ENCODE measurements at places on chromosomes 1 and 21. TPM values are rescaled to one million over a fixed set of nuclear protein-coding genes. Genes with fewer than 3 reads are reported as not detected.

GRCh38 chr1:228361314-228362140 is 45.1 kb downstream of the TRIM11 start:
- no peak overlapping the region for H3K4me3 ChIP-seq
- no peak for DNase-seq
- H3K4me1 ChIP-seq, result no peaks in the 10 kb centered on the region
- no peaks in the 10 kb centered on the region for H3K36me3 ChIP-seq
- no peak overlapping the region for H3K27ac ChIP-seq

- no peaks in the 10 kb centered on the region for H3K36me3 ChIP-seq
- no peak for DNase-seq
- H3K27ac ChIP-seq, result no peak overlapping the region
- no peaks in the 10 kb centered on the region for H3K4me1 ChIP-seq
Observed at GRCh38 chr1:194339471-194339870, 1153.1 kb upstream of the B3GALT2 start.

GRCh38 chr21:46371204-46372013 is 47.5 kb downstream of the PCNT start:
- no peak overlapping the region for H3K27ac ChIP-seq
- no peak for DNase-seq
- H3K27me3 ChIP-seq, result no peaks in the 10 kb centered on the region
- no peak overlapping the region for H3K4me3 ChIP-seq

GRCh38 chr1:245201827-245202226 is 47.0 kb downstream of the KIF26B start:
- H3K27me3 ChIP-seq, result no peaks in the 10 kb centered on the region
- no peak overlapping the region for H3K27ac ChIP-seq
- H3K4me3 ChIP-seq, result peak overlapping the region; percentile 43
- peak; percentile 52 for DNase-seq
- 0 out of 2 replicates have a peak, but pooled peaks cover 3% of the 10 kb centered on the region for H3K36me3 ChIP-seq

DNA sequence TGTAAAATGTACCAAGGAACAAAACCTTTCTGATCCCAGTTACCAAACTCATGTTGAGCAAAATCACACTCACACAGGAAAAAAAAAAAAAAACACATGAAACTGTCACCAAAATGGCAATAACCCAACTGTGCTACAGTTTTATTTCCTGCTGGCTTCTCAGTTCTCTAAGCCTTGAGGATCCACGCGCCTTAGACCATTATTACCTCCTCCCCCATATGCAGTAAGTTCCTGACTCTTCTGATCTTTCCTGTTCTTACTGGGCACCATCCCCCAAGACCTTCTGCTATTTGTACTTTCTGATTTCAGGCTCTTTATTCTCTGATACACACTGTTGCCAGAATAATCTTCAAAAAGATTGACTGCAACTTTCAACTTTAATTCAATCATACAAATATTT is 79.6 kb downstream of the SLC45A1 start:
- peaks cover 53% of the 10 kb centered on the region for H3K4me1 ChIP-seq
- H3K27me3 ChIP-seq, result no peaks in the 10 kb centered on the region
- H3K27ac ChIP-seq, result peak overlapping the region; percentile 98

- H3K27me3 ChIP-seq, result peaks cover 8% of the 10 kb centered on the region
- peaks cover 5% of the 10 kb centered on the region for H3K4me1 ChIP-seq
- H3K36me3 ChIP-seq, result no peaks in the 10 kb centered on the region
- DNase-seq, result peak; percentile 47
- H3K4me3 ChIP-seq, result no peak overlapping the region
- H3K27ac ChIP-seq, result no peak overlapping the region
Observed at GRCh38 chr1:177343445-177343844, 172.7 kb downstream of the BRINP2 start.

DNA sequence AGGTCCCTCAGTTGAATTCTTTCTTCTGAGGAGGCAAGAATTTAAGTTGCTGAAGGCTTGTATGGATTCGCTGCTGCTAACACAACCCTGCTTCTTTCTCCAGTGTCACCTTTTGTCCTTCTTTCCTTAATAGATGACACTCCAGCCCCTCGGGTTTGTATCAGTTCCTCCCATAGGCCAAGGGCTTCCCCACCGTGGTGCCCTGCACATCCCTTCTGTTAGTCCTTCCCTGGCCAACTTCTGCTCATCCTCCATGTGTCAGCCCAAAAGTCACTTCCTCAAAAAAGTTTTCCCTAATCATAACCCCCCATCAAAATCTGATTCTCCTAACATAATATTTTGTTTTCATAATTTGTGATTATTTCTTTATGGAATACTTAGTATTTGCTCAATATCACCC is 190.4 kb downstream of the RHOU start:
- DNase-seq, result no peak
- peaks cover 18% of the 10 kb centered on the region for H3K27me3 ChIP-seq
- H3K4me1 ChIP-seq, result no peaks in the 10 kb centered on the region
- no peaks in the 10 kb centered on the region for H3K36me3 ChIP-seq
- no peak overlapping the region for H3K27ac ChIP-seq

DNA sequence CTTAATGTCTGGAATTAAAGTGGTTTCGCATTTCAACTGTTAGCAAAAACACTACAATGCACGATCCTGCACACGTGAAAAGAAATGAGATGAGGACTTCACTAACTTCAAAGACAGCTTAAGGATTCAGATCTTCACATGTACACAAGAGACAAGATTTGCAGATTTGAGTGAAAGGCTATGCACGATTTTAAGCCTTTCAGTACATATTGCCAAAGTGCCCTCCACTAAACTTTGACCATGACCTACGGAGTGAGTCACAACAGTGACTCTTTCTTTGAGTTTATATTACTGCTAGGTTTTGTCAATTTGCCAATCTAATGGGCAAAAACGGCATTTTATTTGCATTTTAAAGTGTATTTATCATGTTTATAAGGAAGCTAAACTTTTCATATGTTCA is 41.2 kb upstream of the CR1L start:
- H3K36me3 ChIP-seq, result no peaks in the 10 kb centered on the region
- H3K27ac ChIP-seq, result no peak overlapping the region
- no peaks in the 10 kb centered on the region for H3K27me3 ChIP-seq
- no peaks in the 10 kb centered on the region for H3K4me1 ChIP-seq
- DNase-seq, result peak; percentile 27
- H3K4me3 ChIP-seq, result no peak overlapping the region

DNA sequence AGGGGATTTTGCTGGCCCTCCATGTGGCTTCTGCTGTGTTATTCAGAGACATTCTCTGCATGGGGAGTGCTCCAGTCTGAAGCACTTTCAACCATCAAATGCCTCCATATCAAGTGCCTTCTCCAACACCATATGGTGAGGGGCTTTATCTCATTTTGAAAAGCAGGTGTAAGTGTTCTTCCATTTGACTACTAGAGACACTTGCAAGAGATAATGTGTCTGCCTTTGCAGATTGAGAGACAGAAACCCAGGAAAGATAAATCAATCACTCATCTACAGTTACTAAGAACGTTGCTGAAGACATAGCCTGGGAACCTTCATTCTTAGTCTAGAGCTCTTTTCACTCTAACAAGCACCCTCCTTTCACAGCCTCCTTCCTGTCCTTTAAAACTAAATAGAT is 29.5 kb upstream of the REG4 start:
- no peak overlapping the region for H3K4me3 ChIP-seq
- H3K27me3 ChIP-seq, result peaks cover 14% of the 10 kb centered on the region
- H3K27ac ChIP-seq, result no peak overlapping the region
- DNase-seq, result no peak
- no peaks in the 10 kb centered on the region for H3K36me3 ChIP-seq

DNA sequence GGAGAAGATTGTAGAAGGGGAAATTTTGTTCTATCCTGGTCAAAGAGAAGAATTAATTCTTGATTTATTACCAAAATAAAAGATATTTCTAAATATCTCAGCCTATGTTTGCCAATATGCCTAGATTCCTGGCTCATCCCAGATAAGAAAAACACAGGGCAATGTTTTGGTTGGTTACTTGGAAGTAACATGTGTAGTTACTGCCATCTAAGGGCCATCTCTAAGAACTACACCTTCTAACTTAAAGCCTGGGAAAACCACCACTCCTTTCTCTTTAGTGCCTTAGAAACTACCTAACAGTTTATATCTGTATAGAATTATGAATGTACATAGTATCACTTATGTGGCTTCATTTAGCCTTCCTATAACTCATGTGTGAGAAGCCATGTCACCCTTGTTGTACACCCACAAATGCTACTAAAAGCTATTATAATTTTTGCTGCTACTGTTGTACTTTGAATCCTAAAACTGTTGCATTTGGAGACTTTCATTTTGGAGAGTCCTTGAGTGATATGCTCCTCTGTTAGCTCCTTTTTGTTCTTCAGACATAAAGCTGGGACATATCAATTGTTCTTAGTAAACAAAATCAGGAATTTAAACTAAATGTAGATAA is 4.5 kb downstream of the AIM2 start:
- no peaks in the 10 kb centered on the region for H3K36me3 ChIP-seq
- H3K4me1 ChIP-seq, result peaks cover 16% of the 10 kb centered on the region
- no peaks in the 10 kb centered on the region for H3K27me3 ChIP-seq

DNA sequence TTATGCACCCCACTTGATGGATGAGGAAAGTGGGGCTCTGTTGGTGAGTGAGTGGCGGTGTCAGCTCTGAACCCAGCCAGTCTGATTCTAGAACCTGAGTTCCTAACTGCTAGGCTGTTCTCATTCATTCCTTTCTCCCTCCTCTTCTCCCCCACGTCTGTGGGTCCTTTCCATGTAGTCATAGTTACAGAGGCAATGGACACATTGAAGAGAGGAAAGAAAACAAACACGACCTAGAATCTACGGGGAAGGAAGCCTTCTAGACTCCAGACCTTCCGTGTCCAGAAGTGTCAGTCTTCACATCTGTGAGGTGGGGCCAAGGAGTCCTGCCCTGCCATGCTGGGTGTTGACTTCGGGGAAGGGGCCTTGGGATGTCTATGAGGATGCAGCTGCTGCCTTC is 115.8 kb upstream of the WNT4 start:
- H3K27me3 ChIP-seq, result peaks cover 12% of the 10 kb centered on the region
- no peak for DNase-seq
- no peaks in the 10 kb centered on the region for H3K36me3 ChIP-seq

DNA sequence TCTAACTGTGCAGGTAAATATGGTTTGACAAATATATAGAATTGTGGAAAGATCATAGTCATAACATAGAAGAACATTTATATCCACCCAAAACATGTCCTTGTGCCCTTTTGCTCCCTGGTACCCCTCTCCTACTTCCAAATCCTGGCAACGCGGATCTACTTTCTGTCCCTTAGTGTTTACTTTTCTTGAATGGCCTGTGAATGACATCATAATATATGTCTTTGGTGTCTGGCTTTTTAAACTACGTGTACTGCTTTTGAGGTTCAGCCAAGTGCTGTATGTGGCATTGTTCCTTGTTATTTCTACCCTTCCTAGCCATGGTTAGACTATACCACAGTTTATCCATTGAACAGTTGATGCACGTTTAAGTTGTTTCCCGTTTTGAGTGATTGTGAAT is 155.6 kb downstream of the SDCCAG8 start:
- H3K27me3 ChIP-seq, result no peaks in the 10 kb centered on the region
- H3K36me3 ChIP-seq, result peaks cover 4% of the 10 kb centered on the region
- H3K27ac ChIP-seq, result no peak overlapping the region
- no peak overlapping the region for H3K4me3 ChIP-seq
- no peak for DNase-seq

GRCh38 chr1:6854166-6854565 is 68.9 kb downstream of the CAMTA1 start:
- H3K4me1 ChIP-seq, result peaks cover 18% of the 10 kb centered on the region
- DNase-seq, result no peak
- no peak overlapping the region for H3K4me3 ChIP-seq

GRCh38 chr1:230215031-230215430 is 148.0 kb downstream of the GALNT2 start:
- DNase-seq, result peak; percentile 68
- no peaks in the 10 kb centered on the region for H3K27me3 ChIP-seq
- peaks cover 7% of the 10 kb centered on the region for H3K4me1 ChIP-seq

DNA sequence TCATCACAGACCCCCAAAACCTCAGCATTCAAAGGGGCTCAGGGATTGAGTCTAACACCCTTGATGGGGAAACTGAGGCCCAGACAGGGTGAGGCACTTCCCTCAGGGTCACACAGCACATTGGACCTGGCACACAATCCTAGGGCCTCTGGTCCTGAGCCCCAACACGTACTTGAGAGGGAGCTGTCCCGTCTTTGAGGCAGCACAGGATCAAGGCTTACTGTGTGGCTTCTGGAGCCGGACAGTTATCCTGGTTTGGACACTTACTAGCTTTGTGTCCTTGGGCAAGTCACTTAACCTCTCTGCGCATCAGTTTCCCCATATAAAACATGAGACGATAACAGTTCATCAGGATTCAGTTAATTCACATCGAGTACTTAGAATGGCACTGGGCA is 26.5 kb downstream of the RUNX3 start:
- H3K4me3 ChIP-seq, result no peak overlapping the region
- DNase-seq, result no peak
- H3K4me1 ChIP-seq, result no peaks in the 10 kb centered on the region
- H3K36me3 ChIP-seq, result no peaks in the 10 kb centered on the region

DNA sequence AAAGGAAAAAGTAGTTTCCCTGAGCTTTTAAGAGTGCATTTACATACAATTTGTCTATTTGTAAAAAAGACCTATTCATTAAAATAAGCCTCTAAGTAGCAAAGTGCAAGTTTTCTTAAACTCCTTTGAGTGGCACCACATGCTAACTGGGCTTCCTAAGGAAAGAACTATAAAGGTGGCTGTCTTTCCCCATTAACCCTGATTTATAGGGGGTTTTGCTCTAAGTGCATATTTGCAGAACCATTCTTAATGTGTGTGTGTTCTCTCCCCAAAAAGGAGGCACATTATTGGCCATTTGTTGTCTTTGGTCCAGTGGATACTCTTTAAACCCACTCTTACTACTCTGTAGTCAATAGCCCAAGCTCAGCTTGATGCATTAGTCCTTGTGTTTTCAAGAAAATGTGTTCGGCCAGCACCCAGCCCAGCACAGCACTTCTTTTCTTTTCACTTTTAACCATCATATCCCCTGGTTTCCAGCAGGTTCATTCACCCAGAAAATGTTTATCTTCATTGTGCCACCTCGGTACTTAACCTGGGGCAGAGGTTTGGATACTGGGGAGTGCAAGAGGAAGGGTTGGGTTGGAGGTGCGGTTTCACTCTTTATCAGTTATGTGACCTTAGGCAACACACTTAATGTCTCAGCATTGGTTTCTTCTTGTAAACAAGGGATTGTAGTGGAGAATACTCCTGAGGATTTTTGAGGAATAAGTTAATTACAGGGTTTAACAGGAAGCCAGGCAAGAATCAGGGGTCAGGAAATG is 161.9 kb upstream of the UBE2U start:
- peaks cover 66% of the 10 kb centered on the region for H3K4me1 ChIP-seq
- no peak overlapping the region for H3K27ac ChIP-seq
- DNase-seq, result no peak
- H3K27me3 ChIP-seq, result no peaks in the 10 kb centered on the region
- no peaks in the 10 kb centered on the region for H3K36me3 ChIP-seq

CELA3A gene
- total RNA-seq, result not detected

GNG4 gene
- 0.32 TPM for total RNA-seq

C1orf105 gene
- total RNA-seq, result not detected

PPOX gene
- 18.8 TPM for total RNA-seq

GBP2 gene
- 5.4 TPM for total RNA-seq

MTARC2 gene
- 1.9 TPM for total RNA-seq

FCAMR gene
- total RNA-seq, result not detected
